ENCODE measurements at places on chromosomes 16 and 17.

DNA sequence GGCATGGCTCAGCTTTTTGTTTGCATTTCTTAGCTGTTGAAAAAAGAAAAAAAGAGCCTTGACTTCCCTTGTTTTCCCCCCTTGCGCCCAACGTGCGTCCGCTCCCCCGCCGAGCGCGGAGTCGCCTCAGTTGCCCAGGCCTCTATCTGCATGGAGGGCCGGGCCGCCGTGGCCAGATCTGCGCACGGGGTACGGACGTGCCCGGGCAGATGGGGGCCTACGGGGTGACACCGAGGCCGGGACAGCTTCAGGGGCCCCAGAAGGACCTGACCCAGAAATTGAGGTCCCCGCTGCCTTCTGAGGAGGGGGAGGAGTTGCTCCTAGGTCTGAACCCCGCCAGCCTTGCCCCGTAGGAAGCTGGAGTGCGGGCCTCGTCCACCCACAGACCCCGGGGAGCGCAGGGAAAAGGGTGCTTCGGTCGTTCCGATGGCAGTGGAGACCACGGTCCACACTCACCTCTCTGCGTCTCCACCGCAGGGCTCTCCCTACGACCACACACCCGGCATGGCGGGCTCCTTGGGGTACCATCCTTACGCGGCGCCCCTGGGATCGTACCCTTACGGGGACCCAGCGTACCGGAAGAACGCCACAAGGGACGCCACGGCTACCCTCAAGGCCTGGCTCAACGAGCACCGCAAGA lies 1.5 kb downstream of the IRX5 start:
- no peak for DNase-seq

- DNase-seq: no peak
Observed at GRCh38 chr17:58337210-58337599, 8.6 kb upstream of the TSPOAP1 start.

DNA sequence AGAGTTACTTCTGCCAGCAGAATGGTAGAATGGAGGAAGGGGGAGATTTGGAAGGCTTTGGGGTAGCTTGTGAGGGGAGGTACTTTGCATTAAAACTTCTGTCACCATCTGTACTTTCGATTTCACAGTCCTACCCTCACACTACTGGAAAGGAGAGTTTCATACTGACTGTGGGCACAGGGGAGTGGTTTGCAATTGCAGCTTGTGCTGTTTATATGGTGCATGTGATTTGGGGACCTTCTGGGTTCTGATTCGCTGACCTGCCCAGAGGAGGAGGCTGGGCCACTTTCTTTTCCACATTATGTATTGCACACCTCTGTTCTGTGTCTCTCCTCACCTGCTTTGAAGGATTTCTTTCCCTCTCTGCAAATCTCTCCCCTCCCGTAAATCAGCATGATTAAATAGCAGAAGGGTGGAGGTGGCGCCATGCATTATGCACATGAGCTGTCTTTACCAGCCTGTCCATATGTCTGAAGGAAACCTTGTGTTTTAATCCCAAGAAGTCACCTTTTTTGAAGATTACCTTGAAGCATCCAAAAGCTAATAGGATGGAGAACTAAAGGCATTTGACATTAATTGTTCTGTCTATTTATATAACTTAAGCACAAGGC lies 90.9 kb downstream of the RBFOX1 start:
- DNase-seq: no peak

- DNase-seq: no peak
Observed at GRCh38 chr17:57401556-57402488, 145.5 kb downstream of the MSI2 start.

- no peak for DNase-seq
Observed at GRCh38 chr17:82059272-82060000, 6.2 kb downstream of the DUS1L start.

GRCh38 chr16:87052506-87052905 lies 264.7 kb downstream of the C16orf95 start:
- no peak for DNase-seq

DNA sequence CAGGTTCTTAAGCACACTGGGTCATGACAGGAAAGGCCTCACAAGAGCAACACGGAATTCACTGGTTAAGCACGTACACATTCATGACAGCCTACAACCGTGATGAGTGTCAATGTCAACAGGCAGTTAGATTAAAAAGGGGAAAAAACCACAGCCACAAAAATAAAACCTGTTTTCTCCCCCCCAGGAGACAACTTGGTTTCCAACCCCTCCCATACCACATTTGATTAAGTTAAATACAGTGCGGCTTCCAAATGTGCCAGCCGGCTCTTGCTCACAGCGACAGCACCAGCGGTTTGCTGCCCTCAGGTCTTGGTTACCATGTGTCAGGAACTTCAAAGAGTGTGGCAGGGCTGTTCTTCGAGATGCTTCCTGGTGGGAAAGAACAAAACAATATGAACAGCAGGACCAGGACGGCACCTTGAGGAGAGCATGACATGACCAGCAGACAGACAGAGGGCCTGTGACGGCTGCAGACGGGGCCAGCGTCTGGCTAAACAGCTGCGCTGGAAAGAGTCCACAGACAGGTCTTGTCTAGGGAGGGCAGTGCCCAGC lies 193.6 kb downstream of the PARN start:
- no peak for DNase-seq

GRCh38 chr17:13384626-13385025 lies 217.1 kb downstream of the HS3ST3A1 start:
- no peak for DNase-seq

- DNase-seq: no peak
Observed at GRCh38 chr17:57431415-57431814, 175.1 kb downstream of the MSI2 start.

- DNase-seq: no peak
Observed at GRCh38 chr16:83220066-83220465, 587.7 kb upstream of the HSBP1 start.

GRCh38 chr16:67326115-67326471 lies 448 bp downstream of the KCTD19 start:
- DNase-seq: no peak

DNA sequence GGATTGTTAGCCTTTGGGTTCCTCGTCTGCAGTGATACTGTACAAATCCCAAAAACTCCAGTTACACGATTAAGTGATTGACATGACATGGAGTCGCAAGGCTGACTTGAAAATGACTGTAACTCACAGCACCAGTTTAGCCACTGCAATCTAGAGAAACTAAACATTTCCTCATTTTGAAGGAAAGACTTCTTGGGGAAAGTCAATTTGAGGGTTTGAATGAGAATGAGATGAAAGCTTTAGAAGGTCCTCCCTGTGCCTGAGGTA lies 4.8 kb downstream of the BANP start:
- DNase-seq: no peak

DNA sequence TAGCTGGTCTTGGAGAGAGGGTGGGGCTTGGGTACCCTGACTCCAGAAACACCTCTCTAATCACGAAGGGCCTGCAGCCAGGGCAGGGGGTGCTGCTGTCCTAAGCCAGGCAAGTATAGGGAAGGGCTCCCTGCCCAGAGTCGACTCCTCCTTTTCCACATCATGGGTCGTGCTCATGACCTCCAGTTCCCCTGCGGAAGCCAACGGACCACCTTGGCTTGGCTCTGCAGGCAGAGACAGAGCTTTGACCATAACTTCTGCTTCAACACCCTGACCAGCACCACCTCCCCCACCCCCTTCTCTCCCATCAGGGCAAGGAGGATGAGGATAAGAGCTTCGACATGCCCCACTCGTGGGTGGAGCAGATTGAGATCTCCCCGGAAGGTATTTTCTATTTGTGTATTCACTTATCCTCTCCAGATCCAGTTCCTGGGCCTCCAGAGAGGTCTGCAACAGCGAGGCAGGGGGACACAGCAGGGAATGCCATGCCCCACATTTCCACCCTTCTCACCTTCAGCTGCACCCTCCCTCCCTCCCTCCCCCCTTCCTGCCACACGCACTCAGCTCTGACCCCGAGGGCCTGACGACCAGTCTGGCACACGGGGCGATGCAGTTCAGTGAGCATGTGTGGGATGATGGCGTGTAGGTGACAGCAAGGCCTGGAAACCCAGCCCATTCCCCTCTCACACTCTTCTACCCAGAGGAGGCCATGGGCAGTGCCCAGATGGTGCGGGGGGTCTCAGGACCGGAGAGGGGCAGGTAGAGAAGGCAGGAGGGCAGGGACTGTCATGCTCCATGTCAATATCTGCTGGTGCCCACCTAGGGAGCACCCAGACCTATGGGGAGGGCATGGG lies 14.0 kb upstream of the KATNB1 start:
- DNase-seq: no peak

- DNase-seq: no peak
Observed at GRCh38 chr17:75542229-75542628, 16.7 kb downstream of the LLGL2 start.

- no peak for DNase-seq
Observed at GRCh38 chr16:51876601-51876875, 670.4 kb downstream of the TOX3 start.

DNA sequence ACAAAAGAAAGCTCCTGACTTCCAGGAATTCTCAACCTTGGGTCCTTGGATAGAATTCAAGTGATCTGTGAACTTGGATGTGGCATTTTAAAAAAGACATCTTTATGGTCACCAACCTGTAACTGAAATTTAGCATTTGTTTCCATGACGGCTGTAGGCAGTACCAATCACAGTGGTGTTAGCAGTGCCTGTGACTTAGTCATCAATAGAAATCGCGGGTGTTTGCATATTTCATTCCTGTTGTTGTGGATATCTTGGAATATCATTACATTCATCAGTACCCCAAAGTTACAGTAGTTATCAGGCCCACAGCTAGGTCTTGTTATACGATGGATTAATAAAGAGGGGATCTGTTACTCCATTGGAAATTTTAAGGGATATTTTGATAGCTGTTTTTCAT lies 81.6 kb downstream of the CMIP start:
- no peak for DNase-seq

GRCh38 chr16:5465714-5466113 lies 368.1 kb upstream of the EEF2KMT start:
- no peak for DNase-seq

DNA sequence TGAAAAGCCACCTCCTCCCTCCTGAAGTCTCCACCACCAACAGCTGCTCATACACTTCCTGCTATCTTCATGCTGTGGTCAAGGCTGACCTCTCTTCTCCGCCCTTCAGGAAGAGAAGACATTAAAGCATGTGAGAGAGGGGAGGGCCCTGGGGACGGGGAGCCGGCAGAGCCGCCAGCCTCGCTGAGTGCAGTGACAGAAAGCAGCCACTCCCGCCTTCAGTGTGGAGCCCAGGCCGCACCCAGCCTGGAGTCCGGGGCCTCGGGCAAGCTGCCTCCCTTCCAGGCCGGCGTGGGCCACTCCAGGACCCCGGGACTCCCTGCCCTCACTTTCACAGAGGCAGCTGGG lies 94.7 kb upstream of the TNRC6C start:
- no peak for DNase-seq

DNA sequence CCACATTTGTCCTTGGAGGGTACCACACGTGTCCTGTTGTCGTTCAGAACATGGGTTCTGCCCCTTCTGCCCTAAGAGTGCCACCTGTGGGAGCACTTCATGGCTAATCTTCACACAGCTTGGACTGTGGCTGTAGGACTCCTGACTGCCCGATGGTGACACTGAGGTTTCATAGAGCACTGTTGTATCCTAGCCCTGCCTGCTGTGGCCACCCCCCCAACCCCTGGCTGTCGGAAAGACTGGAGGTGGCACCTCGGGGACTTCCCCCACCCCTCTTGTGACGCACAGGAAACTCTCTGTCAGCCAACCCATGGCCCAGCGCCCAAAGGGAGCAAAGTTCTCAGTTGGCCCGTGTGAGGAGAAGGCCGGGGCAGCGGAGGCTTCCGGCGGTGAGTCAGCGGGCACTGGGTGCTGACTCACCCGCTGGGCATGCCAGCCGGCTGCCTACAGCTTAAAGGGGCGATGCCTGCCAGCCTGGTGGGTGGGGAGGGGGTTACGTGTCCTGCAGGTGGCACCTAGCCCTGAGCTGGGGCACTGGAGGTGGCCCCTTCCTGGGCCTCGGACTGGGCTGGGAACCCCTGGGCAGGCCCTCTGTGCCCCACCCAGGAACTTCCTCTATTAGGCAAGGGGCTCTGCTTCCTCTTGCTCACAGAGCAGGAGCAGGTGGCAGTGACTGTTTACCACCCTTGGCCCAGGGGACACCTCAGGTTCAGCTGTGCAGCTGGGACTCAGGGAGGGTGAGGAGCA lies 3.4 kb downstream of the MAP2K3 start:
- DNase-seq: peak; percentile 87

GRCh38 chr17:15012351-15012980 lies 252.7 kb downstream of the PMP22 start:
- DNase-seq: no peak

DNA sequence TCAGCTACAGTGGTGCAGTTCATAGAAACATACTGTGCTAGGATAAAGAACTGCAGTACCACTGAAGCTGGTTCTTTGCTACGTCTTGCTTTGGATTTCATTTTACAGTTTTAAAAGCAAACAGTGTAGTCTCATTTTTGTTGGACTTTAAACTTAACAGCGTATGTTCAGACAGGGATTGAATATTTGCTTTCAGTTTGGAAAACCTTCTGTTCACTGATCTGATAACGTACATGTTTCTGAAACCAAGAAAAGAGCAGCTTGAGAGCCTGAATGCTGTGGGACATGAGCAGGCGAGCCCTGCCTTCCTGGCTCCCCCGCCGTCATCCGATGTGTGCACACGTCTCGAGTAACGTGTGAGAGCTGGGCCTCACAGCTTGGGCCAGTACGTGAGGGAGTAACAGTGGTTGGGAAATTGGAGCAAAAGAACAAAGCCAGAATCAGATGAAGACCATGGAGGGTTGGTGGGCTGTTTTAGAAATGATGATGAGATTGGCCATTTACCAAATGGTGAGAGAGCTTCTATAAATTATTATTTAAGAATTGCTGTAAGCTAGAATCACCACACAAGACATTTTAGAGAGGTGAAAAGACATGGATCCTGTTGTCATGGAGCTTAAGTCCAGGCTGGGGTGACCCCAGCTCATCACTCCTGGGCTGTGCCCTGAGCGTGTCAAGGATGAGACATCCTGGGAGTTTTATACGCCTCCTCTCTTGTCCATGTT lies 20.8 kb upstream of the CLEC18C start:
- no peak for DNase-seq

DNA sequence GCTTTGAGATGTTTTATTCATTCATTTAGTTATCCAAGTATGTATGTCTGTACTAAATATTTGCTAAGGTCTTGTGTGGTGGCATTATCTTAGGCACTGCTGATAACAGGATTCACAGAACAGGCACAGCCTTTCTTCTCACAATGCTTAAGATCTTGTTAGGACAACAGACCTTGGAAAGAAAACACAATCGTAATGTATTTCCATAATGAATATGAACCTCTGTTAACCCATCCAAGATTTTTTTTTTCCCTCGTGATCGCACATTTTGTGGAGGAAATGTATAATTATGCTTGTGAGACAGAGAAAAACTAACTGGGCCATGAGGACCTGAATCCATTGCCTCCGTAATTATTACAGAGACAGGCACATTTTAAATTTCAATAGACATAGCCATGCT lies 121.9 kb downstream of the NPIPB5 start:
- no peak for DNase-seq
